Amygdala (tissue), 56 donors: ENCODE measurements at places on chromosomes 7 and 10.

DNA sequence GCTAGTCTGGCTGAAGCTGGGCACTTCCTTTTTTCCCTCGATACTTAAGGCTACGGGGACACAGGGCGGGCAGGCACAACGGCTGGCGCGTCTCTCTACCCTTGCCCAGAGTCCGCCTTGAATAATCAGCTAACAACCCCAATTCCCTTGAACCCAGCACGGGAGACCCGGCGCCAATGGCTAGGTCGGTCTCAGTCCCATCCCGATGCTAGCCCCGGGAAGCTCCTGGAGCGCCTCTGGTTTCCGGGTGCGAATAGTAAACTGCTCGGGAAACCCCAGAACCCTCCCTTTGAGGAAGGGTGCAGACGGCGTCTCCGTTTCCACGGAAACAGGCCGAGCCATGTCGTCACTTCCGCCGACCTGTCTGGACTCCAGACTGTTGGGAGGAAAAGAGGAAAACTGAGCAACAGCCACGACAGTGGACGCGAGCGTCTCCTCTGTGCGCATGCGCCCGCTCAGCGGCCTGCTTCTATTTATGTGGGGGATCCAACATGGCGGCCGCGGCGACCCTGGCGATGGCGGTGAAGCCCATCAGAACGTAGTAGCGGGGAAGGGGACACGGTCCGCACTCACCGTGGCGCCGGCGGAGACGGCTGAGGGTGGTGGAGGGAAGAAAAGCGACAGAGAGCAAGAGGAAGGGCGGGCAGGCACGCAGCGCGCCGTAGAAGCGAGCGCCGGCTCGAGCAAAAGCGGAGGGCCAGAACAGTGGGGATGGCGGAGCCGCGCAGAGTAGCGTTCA lies at the start of gene UBN2:
TSS of gene UBN2 (plus strand) at position 464 of the 739 bp plus-strand sequence. CDS start at position 712, 248 bp downstream.
- DNase-seq = peak; percentile 91

GRCh38 chr7:44395067-44395466 lies 69.7 kb upstream of the CAMK2B start:
- DNase-seq = no peak

DNA sequence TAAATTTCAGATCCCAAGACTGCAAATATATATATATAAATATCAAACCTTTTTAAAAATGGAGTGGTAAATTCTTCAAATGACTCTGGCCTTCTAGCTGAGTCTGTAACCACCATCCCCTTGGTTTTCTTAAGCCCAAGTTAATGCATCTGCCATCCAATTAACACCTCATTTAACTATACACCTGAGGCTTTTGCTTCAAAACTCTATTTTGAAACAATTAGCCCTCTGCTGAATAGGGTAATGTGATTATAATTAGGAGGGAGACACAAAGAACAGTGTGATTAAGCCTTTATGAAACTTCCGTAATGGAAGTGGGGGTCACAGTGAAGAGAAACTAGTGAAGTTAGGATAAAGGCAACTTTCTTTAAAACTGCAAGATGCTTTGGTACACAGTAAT lies 83.6 kb downstream of the GPR37 start:
- no peak for DNase-seq

DNA sequence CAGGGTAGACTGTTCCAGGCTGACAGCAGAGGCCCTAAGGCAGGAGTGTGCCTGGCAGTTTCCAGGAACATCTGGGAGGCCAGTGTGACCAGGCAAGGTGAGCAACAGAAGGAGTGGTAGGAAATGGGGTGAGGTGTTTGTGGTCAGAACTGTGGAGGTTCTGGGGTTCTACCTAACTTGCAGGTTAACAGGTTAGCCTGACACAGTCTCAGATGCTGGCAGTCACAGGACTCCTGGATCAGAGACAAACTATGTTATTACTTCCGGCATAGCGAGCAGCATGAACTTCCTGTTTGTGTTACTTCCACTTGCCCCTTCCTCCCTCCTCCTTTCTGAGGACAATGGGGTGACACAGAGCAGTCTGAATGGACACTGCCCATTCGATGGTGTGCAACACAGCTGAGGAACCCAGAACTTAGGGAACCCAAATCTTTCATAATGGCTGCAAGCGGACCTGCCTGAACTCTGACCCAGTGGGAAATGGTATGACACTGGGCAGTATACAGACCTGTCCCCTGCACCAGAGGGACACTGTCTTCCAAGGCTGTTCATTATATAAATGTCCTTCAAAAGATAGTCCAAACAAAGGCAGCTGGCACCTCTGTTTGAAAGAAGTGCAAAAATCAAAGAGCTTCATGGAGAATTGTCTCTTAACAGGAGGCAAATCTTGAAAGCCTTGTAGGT lies 3.9 kb upstream of the SAR1A start:
- DNase-seq = no peak

GRCh38 chr7:45596665-45597095 lies 22.5 kb downstream of the ADCY1 start:
- no peak for DNase-seq

- no peak for DNase-seq
Observed at GRCh38 chr10:27661514-27662286, 83.9 kb downstream of the MKX start.

DNA sequence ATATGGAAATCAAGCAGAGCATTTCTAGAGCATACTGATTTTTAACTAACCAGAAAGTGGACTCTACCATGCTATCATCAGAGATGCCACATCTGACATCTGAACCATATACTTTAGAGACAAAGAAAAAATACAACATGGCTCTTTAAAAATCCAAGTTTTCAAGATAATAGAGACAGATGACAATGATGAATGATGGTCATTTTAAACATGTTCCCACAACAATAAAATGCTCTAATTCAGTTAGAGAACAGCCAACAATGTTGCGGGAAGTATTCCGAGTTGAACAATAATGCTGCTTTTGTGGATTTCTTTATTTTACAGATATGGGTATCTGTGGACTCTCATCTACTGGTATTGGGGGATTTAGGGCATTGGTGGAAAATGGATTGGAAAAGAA lies 52.8 kb downstream of the PRTFDC1 start:
- no peak for DNase-seq

DNA sequence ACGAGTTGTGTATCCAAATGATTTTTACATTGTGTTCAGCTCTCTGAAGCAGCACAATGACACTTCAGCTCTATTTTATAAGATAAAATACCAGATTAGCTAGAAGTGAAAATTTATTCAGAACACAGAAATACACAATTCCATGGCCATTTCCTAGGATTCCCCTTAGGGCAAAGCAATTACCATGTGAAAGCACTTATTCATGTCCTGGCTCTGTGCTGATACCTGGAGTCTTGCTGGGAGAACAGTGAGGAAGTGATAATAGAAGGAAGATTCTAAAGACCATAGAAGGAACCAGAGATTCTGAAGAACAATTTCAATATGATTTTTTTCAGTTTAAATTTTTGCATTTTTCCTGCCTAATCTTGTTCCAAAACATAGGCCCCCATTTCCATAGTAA lies 657.4 kb upstream of the ZWINT start:
- DNase-seq = no peak

DNA sequence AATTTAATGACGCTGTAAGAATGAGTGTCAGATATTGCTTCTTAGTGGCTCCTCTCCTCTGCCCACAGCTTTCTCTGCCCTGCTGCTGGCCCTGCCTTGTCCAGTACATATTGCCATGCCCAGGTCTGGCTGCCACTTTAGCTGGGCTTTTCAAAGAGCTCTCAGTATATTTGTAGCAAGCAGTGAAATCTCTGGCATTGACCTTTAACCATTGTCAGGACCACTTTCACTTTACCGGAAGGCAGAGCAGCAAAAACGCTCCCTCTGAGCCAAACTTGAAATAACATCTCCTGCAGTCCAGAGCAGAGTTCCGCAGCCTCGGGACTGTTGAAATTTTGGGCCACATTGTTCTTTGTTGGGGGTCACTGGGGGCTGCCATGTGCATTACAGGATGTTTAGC lies 13.8 kb downstream of the PDSS1 start:
- no peak for DNase-seq

- DNase-seq = no peak
Observed at GRCh38 chr7:17130281-17131059, 168.0 kb upstream of the AHR start.

- no peak for DNase-seq
Observed at GRCh38 chr10:77902159-77902558, 24.4 kb downstream of the DLG5 start.

GRCh38 chr10:62244785-62245467 lies 23.7 kb downstream of the RTKN2 start:
- no peak for DNase-seq

DNA sequence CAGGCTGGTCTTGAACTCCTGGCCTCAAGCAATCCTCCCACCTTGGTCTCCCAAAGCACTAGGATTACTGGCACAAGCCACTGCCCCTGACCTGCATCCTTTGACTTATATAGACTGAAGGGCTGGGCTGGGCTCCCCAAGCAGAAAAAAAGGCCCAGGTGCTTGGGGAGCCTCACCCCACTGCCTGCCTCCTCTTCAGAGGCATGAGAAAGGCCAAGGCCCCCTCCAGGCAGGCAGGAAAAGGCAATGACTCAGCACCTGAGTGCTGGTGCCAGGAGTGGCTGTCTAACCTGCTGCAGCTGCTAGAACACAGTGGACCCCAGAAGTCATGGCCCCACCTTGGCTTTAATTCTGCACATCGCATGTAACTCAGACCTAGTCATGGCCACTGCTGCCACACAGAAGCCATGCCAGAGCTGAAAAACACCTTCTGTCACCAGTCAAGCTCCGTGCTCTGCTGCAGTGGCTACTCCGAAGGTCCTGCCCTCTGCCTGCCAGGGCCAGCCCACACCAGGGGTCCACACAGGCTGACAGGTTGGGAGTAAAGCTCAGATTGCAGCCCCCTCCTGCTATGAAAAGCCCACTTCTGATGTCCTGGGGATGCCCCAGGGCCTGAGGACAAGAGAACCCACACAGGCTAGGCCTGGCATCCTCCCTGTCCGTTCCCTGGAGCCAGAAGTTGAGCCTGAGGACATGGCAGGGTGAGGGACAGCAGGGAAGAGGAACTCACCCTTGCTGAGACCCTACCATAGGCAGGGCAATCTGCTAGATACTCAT lies 48.5 kb downstream of the GRID1 start:
- no peak for DNase-seq

- DNase-seq = no peak
Observed at GRCh38 chr7:99010281-99010680, 131.9 kb downstream of the TRRAP start.

DNA sequence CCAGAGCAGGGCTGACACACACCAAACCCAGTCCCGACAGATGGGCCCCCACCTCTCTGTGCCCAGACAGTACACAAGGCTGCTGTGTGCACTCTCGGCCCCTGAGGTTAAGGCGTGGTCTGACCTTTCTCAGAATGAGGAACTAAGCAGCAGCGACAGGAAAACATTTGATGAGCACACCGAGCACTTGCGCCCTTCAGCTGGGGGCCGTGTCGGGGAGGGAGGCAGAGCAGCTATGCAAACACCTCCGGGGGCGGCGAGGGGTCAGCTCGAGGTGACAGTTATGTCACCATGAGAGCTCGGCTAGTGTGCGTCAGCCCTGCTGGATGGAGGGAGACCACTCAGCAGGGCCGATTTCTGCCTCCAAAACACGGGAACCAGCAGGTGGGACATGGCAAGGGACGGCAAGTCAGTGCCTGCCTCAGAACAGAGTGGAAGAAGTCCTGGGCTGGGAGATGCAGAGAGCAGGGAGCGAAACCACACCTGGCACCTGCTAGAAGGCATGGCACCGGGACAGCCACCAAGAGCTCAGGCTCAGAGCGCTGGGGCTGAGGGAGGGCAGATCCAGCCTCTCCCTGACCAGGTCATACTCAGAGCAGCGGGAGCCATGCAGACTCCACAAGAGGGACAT lies 57.4 kb downstream of the CHST15 start:
- no peak for DNase-seq

- DNase-seq = no peak
Observed at GRCh38 chr7:129855234-129855673, 97.5 kb downstream of the UBE2H start.

GRCh38 chr7:158126661-158127060 lies 461.0 kb downstream of the PTPRN2 start:
- DNase-seq = no peak

DNA sequence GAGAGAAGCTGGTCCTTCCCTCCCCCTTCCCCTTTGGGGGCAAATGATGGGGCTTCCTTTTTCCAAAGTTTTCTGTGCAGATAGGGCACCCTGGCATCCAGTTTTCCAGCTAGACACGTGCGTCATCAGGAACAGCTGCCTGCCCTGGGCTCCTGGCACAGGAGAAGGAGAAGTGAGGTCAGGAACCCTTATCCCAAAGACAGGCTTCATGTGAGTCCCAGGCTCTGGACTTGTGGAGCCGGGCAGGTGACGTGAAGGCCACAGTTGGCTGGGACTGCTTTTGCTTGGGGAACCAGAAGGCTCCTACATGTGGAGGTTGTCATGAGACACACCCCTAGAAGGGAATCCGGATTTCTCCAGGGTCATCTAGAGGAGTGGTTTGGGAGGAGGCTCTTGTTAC lies 66.5 kb downstream of the RBM20 start:
- no peak for DNase-seq

DNA sequence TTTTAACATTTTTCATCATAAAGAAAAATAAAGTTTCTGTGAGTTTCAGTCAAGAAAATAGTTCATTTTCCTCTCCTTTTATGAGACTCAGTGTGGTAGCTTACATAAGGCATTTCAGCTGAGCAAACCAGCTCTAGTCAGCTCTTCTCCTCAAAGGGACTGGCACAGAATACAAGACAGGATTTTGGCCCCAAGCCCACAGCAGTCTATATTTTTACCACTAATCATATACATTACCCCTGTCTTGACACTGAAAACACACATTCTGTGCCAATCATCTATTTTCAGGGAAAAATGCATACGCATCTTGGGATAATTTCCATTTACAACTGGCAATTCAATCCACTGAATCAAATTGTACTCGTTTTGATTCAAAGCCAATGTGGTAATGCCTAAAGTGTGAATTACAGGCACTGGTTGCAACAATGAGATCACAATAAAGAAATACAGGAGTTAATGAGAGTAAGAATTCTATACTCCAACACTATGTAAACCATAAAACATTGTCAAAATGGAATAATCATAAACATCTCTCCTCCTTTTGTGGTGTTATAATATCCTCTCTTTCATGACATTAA lies 186.4 kb downstream of the CACNA2D1 start:
- DNase-seq = no peak

- no peak for DNase-seq
Observed at GRCh38 chr10:63071145-63071544, 62.0 kb upstream of the NRBF2 start.

DNA sequence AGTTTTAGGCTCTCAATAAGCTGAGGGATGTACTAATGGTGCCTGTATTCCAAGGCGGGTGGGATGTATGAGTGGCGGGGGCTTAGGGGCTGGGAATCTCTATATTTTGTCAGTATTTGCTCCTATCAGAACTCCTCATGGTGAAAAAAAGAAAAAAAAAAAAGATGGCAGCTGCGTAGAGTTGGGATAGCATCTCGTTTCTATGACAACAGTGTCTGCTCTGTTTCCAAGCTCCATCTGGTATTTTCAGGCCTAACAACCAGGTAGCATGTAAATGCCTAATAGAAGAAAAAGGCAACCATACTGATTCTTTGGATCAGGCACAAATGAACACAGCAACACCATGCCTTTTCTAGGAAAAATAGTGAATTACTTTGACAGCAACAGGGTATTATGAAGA lies 11.7 kb upstream of the CCDC172 start:
- DNase-seq = no peak

- DNase-seq = no peak
Observed at GRCh38 chr7:91292506-91292905, 28.3 kb downstream of the FZD1 start.

- no peak for DNase-seq
Observed at GRCh38 chr7:8613191-8613590, 179.8 kb downstream of the NXPH1 start.

GRCh38 chr10:79018521-79019011 lies 50.2 kb upstream of the ZMIZ1 start:
- no peak for DNase-seq

- DNase-seq = no peak
Observed at GRCh38 chr10:129877773-129878371, 86.2 kb downstream of the EBF3 start.
